ENCODE measurements at places on chromosomes 13 and 19. TPM values are rescaled to one million over a fixed set of nuclear protein-coding genes. Genes with fewer than 3 reads are reported as not detected.

CCL25 gene
- polyA plus RNA-seq: not detected

TMC4 gene
- 0.20 TPM for polyA plus RNA-seq

CACNA1A gene
- 0.31 TPM for polyA plus RNA-seq

CDC42EP5 gene
- polyA plus RNA-seq: not detected

LAMP1 gene
- 21.6 TPM for polyA plus RNA-seq

LHFPL6 gene
- polyA plus RNA-seq: not detected

COL4A2 gene
- polyA plus RNA-seq: not detected

GPC5 gene
- not detected for polyA plus RNA-seq

ICAM5 gene
- not detected for polyA plus RNA-seq

CFD gene
- polyA plus RNA-seq: 4.9 TPM

DAZAP1 gene
- 5.7 TPM for polyA plus RNA-seq

FFAR2 gene
- polyA plus RNA-seq: not detected

USE1 gene
- 63.1 TPM for polyA plus RNA-seq

ZNF578 gene
- polyA plus RNA-seq: 4.4 TPM

HIF3A gene
- not detected for polyA plus RNA-seq

ICAM4 gene
- polyA plus RNA-seq: 0.52 TPM

SYCN gene
- not detected for polyA plus RNA-seq

PSG6 gene
- not detected for polyA plus RNA-seq

SHD gene
- polyA plus RNA-seq: not detected

UGGT2 gene
- not detected for polyA plus RNA-seq

OBI1 gene
- 10.5 TPM for polyA plus RNA-seq

C13orf42 gene
- not detected for polyA plus RNA-seq

CPB2 gene
- not detected for polyA plus RNA-seq

LGALS14 gene
- polyA plus RNA-seq: 0.72 TPM

ELSPBP1 gene
- not detected for polyA plus RNA-seq

CAPN12 gene
- not detected for polyA plus RNA-seq

LEUTX gene
- polyA plus RNA-seq: not detected

SHISA7 gene
- not detected for polyA plus RNA-seq

IGFL4 gene
- not detected for polyA plus RNA-seq

VAV1 gene
- 26.2 TPM for polyA plus RNA-seq

ADGRL1 gene
- polyA plus RNA-seq: 0.72 TPM

PDS5B gene
- polyA plus RNA-seq: 36.0 TPM

DCT gene
- polyA plus RNA-seq: not detected

RHPN2 gene
- 2.6 TPM for polyA plus RNA-seq

C19orf73 gene
- 4.8 TPM for polyA plus RNA-seq

KIR2DL3 gene
- polyA plus RNA-seq: 0.11 TPM

PNMA8B gene
- 1.0 TPM for polyA plus RNA-seq

ZNF534 gene
- 0.26 TPM for polyA plus RNA-seq

CEACAM16 gene
- not detected for polyA plus RNA-seq

FLT3LG gene
- 168 TPM for polyA plus RNA-seq

CAPNS1 gene
- polyA plus RNA-seq: 65.0 TPM

ZNF417 gene
- polyA plus RNA-seq: 8.5 TPM

ZGLP1 gene
- not detected for polyA plus RNA-seq

NEK5 gene
- polyA plus RNA-seq: 0.14 TPM

SYDE1 gene
- polyA plus RNA-seq: 0.12 TPM

UNC13A gene
- 0.04 TPM for polyA plus RNA-seq

GRIK5 gene
- not detected for polyA plus RNA-seq

GPC6 gene
- polyA plus RNA-seq: not detected

TNNI3 gene
- not detected for polyA plus RNA-seq

AZU1 gene
- not detected for polyA plus RNA-seq

CBARP gene
- not detected for polyA plus RNA-seq

DPY19L3 gene
- 3.2 TPM for polyA plus RNA-seq

HMG20B gene
- polyA plus RNA-seq: 65.6 TPM

CEACAM21 gene
- 27.7 TPM for polyA plus RNA-seq

ZNF132 gene
- 3.6 TPM for polyA plus RNA-seq

Data from naive thymus-derived CD4-positive, alpha-beta T cell (primary cell).